ENCODE measurements at places on chromosomes 2 and 18.
A peak's percentile ranks its signal among the peaks of the same experiment; 100 is the strongest.

DNA sequence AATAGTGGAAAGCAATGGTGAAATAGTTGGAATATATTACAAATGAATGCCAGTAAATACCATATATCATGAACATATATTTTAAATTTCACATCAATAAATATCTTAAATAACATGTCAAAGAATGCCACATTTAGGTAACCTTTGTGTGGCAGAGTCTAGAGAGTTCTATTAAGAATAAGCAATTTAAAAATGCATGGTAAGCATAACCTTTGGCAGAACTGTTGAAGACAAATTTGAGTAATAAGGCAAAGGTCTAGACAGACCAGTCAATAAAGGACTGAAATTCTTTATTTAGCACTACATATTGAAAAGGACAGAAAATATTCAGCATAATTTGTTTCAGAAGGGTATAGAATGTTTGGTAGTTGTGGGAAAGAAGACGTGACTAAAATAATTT, 1417.0 kb downstream of the SUCLG1 start:
- DNase-seq: no peak

DNA sequence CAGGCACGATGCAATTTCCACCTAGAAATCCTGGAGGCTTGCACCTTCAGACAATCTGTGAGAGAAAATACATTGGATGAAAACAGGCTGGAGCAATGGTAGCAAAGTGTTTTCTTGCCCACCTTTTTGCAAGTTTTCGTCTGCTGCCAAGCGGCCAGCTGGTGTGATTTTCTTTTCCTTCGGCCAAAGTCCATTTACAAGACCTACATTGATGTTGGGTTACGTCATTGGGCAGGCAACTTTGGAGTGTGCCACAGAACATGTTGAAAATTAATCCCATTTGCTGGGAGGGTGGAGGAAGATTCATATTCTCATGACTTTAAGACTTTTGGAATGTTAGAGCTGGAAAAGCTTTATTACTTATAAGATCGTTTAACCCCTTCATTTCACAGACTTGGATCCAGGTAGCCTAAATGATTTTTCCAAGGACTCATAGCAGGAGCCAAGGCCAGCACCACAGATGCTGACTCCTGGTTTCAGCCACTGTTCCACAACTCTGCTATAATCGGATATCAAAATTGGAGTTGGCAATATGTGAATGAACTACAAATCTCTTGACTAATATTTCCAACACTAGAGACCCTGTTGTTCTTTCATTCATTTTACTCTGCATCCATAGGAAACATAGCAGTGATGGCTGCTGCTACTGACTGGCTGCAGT, 352.1 kb downstream of the RND3 start:
- DNase-seq: peak; percentile 68

- DNase-seq: no peak
These were observed 59.5 kb downstream of the FAM168B start for GRCh38 chr2:131033786-131034121.

DNA sequence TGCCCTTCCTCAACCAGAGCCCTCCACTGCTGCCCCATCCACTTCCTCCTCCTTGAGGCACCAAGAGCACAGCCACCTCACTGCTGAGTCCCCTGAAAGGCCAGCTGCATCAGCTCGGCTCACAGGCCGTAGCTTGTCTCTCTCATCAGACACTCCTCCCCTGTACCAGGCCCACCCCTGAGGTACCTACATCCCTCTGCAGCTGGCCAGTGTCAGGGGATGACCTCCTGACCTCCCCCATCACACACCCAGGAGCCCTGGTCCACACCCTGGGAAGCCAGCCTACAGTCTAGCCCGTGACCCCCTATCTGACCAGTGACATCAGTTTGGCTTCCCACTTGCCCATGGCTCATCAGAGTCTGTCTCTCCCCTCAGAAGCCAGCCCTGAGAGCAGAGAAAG, 205.6 kb downstream of the TNS1 start:
- DNase-seq: no peak

DNA sequence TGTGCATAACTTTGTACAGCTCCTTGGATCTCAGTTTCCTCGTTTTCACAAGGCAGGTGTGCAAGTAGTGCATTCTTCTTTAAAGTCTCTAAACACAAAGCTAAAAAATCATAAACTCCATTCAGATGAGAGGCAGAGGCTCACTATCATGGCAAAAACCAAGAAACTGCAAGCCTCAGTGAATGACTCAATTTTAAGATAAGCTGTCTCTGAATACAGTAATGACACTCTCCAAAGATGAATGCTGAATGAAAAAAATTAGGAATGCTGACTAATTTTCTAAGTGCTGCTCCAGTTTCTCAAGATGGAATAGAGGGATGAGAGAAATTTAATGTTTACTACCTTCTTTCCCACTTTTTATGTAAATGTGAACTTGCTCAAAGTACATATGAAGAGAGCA, 17.2 kb downstream of the B4GALT6 start:
- no peak for DNase-seq

- DNase-seq: no peak
These were observed 33.9 kb upstream of the TBC1D8 start for GRCh38 chr2:101185085-101185484.

DNA sequence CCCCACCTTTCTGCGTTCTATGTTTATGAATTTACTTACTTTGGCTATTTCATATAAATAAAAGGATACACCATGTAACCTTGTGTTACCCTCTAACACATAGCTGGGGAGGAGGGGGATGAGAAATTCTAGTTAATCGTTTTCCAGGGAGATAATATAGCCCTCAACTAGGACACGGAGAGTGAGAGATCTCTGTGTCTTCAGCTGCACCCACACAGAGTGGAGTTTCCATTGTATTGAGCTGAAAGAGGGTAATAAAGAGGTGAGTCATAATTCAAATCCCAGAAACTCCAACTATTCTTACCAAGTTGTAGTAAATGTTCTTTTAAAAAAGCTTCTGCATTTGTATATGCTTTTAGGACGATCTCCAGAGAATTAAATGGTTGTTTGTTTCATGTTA, 110.1 kb upstream of the SULT1C3 start:
- DNase-seq: no peak

Data from epithelial cell of proximal tubule (primary cell).